Skeletal muscle cell (primary cell): ENCODE measurements at places on chromosomes 11 and 22.

GRCh38 chr11:123757976-123758375, 3.7 kb upstream of the OR6X1 start:
- DNase-seq: no peak

DNA sequence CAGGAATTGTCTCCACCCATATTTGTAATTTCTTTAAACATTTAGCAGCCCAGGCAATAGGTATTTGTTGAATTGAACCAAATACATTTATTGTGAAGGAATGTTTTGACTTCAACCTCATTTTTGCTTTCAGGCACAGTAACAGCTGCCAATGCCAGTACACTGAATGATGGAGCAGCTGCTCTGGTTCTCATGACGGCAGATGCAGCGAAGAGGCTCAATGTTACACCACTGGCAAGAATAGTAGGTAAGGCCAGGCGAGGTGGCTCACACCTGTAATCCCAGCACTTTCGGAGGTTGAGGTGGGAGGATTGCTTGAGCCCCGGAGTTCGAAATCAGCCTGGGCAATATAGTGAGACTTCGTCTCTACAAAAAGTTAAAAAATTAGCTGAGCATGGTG, 20.9 kb downstream of the ACAT1 start:
- no peak for DNase-seq

DNA sequence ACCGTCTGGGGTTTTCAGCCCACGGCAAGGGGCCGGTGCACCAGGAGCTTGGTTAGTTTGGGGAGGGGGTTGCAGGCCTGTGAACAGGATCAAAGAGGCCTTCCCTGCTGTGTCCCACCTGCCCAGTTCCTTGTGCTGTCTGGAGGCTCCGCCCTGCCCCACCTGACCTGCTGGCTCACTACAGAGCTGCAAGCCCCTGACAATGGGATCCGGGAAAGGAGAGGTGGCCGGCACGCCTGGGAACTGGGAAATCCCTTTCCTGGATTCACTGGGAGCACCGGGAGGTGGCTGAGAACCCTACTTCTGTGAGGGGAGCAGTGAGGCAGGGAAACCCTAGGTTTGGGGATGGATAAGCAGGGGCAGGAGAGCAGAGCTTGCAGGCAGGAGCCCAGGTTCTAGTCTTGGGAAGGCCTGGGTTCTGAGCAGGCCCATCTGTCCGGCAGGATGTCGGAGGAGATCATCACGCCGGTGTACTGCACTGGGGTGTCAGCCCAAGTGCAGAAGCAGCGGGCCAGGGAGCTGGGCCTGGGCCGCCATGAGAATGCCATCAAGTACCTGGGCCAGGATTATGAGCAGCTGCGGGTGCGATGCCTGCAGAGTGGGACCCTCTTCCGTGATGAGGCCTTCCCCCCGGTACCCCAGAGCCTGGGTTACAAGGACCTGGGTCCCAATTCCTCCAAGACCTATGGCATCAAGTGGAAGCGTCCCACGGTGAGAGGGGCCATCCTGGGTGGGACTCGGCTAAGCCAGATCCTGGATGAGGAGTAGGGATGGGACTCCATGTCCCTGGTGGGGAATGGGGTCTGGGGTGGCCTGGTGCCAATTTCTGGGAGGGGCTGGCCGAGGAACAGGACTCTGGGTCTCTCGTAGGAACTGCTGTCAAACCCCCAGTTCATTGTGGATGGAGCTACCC, 786 bp downstream of the CAPN1 start:
- DNase-seq: no peak

DNA sequence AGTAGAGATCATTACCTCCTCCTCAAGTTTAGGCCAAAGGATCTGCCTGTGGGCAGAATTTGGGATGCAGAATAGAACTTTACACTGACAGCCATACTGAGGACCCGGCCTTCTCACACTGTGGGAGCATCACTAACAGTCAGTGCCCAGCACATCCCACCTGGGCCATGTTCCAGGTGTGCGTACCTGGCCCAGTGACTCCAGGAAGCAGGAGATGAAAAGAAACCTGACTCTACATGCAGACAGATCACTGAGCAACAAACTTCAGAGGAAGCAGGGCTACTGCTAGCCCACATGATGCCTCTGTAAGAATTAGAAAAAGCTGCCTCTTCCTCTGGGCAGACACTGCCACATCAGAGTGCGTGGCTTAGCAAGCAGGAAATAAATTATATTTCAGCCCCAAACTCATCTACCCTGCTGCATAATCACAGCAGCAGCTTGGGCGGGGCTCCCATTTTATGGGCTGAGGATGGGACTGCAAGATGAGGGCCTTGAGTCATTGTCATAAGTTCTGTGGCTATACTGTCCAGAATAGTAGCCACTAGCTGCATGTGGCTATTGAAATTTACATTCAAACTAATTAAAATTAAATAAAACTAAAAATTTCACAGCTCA, 6.0 kb upstream of the LMO2 start:
- no peak for DNase-seq

- no peak for DNase-seq
These were observed 59.8 kb downstream of the C11orf91 start for GRCh38 chr11:33640730-33641371.

DNA sequence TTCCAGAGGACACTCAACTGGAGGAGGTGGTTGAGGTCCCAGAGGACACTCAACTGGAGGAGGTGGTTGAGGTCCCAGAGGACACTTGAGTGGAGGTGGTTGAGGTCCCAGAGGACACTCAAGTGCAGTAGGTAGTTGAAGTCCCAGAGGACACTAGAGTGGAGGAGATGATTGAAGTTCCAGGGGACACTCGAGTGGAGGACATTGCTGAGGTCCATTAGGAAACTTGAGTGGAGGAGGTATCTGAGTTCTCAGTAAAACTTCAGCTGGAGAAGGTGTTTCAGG, 39.7 kb downstream of the ZNF195 start:
- no peak for DNase-seq

DNA sequence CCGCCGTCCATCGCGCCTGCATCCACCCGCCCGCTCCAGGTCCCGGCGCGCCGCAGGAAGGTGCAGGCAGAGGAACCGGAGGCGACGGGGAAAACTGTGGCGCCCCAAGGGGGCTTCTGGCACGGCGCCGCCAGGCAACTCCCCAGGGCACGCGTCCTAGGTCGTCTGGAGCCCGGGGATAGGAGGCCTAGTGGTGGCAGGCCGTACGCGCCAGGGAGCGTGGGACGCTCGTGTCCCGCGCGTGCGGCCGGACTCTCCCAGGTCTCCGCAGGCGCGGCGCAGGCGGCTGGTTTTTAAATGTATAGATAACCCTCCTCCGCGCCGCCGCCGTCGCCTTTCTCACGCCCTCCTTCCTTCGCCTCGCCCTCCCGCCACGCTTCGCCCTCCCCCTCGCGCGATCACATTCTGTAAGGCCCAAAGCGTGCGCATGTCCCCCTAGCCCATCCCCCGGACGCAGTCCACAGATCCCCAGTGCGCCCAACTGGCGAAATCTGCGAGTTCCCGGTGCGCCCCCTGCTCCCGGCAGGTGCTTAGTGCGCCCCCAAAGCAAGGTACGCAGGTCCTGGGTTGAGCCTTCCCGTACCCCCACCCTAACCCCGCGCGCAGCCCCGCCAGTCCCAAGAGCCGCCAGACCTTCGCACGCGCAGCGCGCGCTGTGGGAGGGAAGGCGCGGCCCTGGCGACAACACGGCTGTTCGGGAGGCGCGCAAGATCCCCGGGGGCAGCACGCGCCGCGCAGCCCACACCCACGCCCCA, at the start of gene ASCL2:
ASCL2 (minus strand) TSS at position 267 of the 755 bp plus-strand sequence; CDS start at position 11, 256 bp downstream.
- no peak for DNase-seq

GRCh38 chr11:116777056-116777455, 4.3 kb upstream of the BUD13 start:
- no peak for DNase-seq

DNA sequence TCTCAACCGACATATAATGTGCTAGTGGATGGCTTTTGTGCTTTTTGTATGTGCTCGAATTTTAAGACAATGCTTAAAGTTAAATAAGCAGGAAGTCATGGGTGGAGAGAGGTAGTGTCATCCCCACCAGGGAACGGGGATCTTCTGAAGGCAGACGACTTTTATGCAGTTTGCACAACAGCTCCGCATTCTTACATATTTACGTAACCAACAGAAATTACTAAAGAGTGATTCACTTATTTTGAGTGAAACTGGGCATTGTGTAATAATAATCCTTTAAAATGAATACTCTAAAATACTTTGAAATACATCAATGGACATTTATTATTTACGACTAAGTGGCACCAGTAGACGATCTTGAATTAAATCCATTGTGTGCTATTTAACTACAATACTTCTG, 305.1 kb downstream of the CNTN5 start:
- peak; percentile 85 for DNase-seq

GRCh38 chr11:99199341-99199740, 178.6 kb downstream of the CNTN5 start:
- DNase-seq: peak; percentile 36

DNA sequence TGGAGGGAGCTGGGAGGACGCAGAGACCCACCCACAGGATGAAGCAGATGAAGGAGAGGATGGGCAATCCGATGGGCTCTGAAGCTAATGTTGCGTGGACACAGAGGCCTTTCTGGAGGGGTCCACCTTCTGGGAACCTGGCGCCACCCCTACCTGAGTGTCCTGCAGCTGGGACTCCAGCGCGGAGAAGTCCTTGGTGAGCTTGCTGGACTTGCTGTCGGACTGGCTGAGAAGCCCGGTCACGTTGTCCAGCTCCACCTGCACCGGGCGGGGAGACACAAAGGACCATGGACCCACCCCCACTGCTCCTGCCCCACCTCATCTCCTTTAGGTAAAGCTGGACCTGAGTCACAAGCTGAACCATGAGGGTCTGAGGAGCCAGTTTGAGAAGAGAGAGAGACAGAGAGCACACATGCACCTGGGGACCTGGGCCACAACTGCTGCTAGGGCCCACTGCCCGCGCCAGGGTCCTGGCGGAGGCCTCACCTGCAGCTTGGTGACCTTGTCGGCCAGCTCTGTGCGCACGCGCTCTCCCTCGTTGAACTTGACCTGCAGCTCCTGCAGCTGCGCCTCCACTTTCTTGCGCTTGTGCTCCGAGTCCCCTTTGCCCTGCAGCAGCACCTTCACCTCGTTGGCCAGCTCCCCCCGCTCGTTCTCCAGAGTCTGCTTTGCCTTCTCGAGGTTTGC, 40.8 kb downstream of the APOL1 start:
- DNase-seq: no peak

DNA sequence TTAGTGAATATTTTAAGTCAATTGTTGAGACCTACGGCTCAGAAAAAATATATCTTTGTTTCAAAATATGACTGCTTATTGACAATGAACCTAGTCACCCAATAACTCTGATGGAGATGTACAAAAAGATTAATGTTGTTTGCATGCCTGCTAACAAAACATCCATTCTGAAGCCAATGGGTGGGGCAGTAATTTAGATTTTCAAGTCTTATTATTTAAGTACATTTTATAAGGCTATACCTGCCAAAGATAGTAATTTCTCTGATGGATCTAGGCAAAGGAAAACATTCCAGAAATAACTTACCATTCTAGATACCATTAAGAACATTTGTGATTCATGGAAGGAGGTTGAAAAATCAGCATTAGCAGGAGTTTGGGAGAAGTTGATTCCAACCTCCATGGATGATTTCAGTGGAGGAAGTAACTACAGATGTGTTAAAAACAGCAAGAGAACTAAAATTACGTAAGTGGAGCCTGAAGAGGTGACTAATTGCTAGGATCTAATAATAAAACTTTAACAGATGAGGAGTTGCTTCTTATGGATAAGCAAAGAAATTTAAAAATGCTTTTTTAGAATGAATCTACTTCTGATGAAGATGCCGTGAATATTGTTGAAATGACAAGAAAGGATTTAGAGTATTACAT, 26.4 kb upstream of the OR8D2 start:
- no peak for DNase-seq

- DNase-seq: peak; percentile 6
These were observed 67.9 kb upstream of the SLC35C1 start for GRCh38 chr11:45737056-45737455.

GRCh38 chr11:32893343-32894148, 935 bp downstream of the QSER1 start:
- DNase-seq: no peak

DNA sequence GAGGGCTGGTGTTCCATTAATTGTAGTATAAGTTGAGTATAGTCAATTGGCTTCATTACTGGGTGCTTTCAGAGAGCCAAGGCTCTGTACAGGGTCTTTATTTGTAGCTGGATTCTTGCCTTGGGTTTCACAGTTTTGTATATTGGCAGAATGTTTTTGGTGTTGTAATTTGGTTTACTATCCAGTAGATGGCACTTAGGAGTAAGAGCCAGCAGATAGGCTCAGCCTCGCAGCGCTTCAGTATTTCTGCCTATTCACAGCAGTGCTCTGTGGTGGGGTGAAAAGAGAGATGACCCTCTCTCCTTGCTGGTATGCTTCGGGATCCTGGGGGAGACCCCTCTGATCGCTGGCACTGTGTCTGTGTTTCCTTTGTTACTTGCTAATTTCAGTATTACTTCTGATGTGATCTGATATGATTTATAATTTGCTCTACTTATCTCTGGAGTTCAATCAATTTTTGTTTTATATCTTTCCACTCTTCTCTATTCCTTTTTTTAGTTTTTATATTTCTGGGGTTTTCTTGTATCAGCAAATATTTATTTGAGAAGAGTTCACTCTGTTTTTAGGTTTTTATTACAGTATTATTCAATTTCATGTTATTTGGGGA, 52.2 kb downstream of the ANO5 start:
- peak; percentile 4 for DNase-seq

GRCh38 chr11:69775163-69775755, at the start of gene FGF4:
FGF4 (minus strand) TSS chr11:69775341; CDS start chr11:69775084, 257 bp downstream.
- DNase-seq: no peak

GRCh38 chr11:15327786-15328231, 213.1 kb downstream of the INSC start:
- DNase-seq: peak; percentile 2

DNA sequence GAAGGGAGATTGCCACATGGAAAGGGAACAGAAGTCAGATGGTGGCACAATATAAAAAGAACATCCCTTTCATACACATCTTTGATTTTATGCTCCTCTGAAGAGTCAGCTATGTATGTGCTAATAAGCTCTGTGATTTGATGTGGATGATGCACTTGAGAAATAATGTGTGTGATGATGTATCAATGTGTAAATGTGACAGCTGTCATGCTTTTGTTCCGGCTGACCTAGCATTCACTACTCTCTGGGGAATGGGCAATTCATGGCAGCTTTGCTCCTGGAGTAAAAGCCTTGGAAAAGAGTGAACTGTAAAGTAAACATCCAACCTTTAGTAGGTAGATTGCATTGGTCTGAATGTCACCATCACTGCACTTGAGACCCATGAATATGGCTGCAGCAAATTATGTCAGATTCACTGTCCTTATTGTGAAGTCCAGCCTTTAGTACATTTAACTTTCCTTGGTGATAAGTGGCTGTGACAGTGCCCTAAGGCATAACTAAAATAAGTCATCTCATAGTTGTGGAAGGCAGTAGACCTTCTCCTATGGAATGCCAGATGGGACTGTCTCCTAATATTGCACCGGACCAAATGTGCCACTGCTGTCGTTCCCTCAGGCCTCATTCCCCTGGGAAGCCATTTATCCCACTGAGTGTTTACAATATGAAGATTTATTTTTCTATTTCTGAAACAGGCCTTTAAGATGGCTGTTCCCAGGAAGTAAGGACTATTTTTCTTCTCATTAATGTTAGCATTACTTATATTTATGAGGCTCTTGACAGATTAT, 178.2 kb upstream of the CCDC90B start:
- no peak for DNase-seq

GRCh38 chr11:88310246-88310645, 27.3 kb downstream of the CTSC start:
- DNase-seq: no peak
